Stimulated activated CD8-positive, alpha-beta memory T cell treated with anti-CD3 and anti-CD28 coated beads, Interleukin-7, amount 100 ng/mL, for 1 hour (primary cell): ENCODE measurements at places on chromosomes 2 and 18.

DNA sequence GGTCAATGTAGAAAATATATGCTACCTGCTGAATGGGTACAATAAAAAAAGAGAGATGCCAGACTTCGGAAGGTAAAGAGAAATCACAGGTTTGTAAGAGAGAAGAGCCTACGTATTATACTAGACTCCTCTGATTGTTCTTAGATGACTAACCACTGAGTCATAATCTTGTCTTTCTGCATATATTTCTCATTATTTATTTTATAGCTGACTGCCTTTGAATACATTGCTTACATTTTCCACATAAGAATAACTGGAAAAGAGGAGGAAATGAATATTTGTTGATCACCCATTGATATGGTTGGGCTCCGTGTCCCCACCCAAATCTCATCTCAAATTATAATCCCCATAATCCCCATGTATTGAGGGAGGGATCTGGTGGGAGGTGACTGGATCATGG lies 90.3 kb upstream of the RAB27B start:
- DNase-seq, result no peak

DNA sequence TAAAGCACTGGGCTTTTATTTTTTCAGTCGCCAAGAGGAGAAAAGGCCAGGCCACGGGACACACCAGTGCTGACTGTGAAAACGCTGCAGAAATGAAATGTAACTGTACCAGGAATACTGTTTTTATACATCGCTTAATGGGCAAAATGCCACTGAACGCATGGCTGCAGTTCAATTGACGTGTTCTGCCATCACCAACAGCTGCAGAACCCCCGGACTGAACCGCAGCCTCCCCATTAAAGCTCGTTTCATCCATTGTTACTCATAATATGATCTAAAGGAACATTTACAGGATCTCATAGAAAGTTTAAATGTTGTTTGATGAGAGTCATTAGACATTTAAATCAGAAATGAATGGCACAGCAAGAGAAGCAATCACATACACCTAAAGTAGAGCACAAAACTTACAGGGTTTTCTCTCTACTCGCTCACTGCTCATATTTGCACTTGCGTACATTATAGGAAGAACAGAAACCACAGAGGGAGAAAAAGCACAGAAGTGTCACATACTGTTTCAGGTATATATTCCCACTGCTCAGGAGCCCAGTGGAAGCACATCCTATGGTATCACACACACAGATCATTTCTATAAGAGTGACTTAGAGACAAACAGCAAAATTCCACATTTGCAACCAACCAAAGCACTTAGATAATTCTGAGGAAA lies 35.3 kb downstream of the TCF4 start:
- DNase-seq, result no peak

DNA sequence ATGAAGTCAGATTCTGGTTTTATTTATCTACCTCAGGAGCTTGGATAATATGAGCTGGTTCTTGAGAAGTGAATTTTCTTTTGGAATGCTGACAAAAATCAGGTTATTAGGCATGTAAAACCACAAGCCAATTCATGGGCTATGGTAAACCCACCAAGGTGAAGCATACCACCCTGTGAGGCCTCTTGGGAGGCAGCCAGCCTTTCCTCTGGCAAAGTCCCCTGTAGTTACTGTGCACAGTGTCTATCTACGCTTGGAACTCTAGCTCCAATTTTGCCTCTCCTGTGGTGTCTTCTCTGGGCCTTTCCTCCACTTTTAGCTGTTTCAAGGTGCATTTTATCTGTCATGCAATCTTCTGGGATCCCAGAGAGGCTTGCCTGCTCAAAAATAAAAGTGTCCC lies 242.7 kb upstream of the ZSWIM2 start:
- no peak for DNase-seq

DNA sequence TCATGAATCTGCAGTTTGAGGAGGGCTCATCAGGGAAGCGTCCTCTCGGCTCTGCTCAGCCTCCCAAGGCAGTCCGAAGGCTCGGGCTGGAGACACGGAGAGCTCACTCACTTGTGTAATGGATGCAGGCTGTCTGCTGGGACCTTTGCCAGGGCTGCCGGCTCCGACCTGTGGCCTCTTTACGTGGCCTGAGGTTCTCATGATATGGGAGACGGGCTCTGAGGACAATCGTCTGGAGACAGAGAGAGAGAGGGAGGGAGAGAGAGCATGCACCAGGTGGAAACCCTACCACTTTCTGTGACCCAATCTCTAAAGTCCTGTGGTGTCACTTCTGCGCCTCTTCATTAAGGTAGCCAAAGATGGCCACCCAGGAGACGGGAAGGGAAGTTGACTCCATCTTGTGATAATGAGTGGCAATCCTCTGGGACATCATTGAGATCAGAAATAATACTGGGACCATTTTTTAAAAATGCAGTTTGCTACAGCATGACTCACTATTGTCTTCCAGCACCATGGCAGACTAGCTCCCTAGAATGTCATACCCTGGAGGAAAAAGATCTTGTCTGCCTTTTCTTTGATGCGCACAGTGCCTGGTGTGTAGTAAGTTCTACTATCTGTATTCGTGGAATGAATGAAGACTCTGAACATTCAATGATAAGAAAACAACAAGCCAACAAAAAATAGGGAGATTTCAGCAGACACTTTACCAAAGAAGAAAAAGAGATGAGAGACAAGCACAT lies 60.2 kb downstream of the CD8B2 start:
- DNase-seq, result no peak

- DNase-seq, result no peak
Observed at GRCh38 chr2:7719876-7720275, 802.7 kb downstream of the RNF144A start.
